T-helper 17 cell (primary cell): ENCODE measurements at places on chromosomes 5 and 9.

DNA sequence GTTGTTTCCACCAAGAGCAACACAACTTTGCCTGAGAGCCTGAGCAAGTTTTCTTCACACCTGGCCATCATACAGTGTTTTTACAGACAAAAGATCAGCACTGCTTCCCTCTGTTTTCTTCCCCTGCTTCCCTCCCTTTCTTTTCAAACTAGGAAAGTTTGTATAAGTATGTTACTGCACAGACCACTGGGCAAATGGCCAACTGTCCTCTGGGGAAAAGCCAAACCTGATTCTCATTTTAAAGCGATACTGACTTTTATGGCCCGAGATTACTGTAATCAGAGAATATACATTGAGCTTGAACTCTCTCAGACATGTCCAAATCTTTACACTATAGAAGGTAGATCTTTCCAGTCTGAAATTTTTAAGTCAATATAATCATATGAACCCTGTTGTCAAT is 415.0 kb downstream of the NFIB start:
- no peak for DNase-seq

GRCh38 chr5:168274406-168274805 is 17.0 kb upstream of the WWC1 start:
- DNase-seq = no peak

GRCh38 chr9:32992595-32993238 is 8.7 kb downstream of the APTX start:
- DNase-seq = no peak

GRCh38 chr9:72486594-72486955 is 34.8 kb upstream of the TMC1 start:
- no peak for DNase-seq

GRCh38 chr5:123294544-123294943 is 128.7 kb downstream of the CEP120 start:
- DNase-seq = no peak

DNA sequence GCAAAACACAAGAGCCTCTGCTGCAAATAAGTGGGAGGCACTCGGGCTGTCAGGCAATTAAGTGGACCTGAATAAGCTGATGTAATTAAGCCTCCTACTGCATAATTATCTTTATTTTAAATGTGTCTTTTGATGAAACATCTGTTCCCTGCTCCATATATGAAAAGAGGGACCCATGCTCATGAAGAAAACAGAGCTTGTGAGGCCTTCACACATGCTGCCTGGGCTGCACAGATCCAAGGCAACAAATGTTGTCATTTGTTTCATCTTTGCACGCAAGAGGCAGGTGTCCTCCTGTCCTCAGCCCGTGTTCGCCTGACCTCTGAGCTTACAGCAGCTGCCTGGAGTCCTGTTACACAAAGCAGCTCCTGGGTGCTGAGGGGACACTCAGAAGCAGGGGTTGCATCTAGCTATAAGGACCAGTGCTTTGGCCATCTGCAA is 381.1 kb downstream of the ZNF608 start:
- no peak for DNase-seq

- DNase-seq = no peak
Observed at GRCh38 chr5:88304356-88304755, 35.7 kb upstream of the TMEM161B start.

GRCh38 chr9:121179930-121180681 is 21.6 kb downstream of the RAB14 start:
- no peak for DNase-seq

DNA sequence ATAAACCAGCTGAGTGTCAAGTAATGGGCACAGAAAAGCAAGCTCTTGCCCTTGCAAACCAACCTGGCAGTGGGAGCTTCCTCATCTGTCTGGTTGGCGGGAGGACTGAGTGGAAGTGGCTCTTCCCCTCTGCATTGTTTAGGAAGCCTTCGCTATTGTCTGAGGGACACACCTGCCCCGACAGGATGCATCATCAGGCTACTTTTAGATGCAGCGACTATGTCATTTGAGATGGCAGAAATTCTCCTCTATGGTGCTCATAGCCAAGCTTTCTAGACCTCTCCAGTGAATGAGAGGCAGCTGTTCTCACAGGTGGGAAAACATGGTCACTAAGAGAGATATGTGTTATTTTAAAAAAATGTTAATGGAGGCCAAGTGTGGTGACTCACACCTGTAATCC is 104.0 kb downstream of the DOCK8 start:
- no peak for DNase-seq

DNA sequence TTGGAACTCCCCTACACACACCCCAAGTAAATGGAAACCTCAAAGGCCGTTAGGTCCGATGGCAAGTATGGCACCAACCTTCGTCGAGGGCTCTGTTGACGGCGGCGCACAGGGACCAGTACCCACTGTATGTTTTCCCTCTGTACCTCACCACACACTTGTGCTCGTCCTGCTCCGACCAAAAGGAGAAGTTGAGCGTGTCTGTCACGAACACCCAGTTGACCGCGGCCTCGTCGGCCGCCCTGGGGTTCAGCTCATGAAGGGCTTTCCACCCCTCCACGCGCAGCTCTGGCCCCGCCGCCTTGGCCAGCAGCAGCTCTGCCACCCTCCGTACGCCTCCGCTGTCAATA is 24.0 kb downstream of the HNRNPK start:
- DNase-seq = no peak

- DNase-seq = peak; percentile 28
Observed at GRCh38 chr5:172450861-172451695, 3.2 kb downstream of the SH3PXD2B start.

GRCh38 chr9:126490871-126491567 is 122.7 kb upstream of the LMX1B start:
- no peak for DNase-seq

DNA sequence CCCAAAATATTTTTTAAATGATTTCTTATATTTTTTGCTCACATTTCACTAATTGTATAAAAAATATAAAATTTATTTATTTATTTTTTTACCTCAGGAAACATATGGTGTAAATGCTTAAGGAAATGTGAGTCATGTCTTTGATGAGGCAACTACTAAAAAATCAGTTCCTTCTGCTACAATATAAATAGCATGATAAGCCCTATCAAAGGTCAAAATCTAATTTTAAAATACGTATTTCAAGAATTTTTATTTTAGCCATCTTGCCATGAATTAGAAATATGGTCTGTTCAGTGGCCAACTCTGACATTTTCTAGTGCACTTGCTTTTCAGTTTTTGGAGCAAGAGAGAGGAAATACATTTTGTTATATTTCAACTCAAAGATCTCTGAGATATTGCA is 50.5 kb downstream of the PDE4D start:
- DNase-seq = no peak

DNA sequence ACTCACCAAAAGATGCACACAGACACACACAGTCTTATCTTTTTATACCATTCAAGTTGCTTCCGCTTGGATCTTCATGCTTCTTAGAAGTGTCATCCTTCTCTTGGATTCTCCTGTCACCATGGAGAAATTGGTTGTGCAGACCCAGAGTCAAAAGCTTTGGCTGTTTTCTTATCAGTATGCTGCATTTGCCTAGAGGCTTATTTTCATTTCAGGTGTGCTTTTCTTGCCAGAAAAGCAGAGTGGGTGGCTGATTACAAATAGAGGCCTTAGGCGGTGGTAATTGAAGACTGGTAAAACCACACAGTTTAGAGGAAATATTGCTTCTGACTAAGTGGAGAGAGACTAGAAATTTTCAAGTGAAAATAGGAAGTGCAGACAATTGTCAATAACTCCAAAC is 70.2 kb upstream of the TLE4 start:
- DNase-seq = no peak

DNA sequence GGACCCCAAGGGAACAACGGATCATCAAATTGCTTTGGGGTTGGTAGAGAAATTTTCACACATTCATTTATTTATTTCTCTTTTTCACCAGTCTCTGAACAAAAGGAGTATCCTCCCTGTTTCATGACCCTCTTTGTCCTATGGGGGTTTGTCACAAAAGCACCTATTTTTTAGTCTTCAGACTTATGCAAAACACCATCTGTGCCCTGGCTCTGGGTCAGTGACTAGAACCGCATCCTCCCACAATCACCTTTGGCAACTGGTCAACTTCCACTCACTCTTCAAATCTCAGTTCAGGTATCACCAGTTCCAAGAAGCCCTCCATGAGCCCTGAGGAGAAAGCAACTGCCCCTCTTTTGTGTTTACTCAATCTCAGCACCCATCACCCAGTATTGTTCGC is 395.7 kb downstream of the CDK5RAP2 start:
- no peak for DNase-seq

DNA sequence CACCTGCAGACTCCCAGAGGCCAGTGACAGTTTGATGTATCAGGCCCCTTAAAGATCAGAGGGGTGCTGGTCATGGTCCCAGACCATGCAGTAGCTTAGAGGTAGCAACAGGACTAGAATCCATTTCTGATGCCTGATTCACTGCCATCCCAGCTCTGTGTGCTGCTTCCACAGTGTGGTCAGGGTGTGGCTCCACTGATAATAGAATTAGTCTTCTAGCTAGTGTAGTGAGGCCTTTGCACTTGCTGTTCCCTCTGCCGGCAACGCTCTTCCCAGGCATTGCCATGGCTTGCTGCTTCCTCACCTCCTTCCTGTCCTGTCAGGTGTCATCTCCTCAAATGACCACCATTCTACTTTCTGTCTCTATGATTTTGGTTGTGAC is 15.8 kb downstream of the PPARGC1B start:
- DNase-seq = no peak

- DNase-seq = no peak
Observed at GRCh38 chr5:141050622-141051520, at the start of gene PCDHB1. Gene PCDHB1, plus strand, starts transcription at chr5:141051374. Its CDS starts 97 bp downstream, at chr5:141051471.

DNA sequence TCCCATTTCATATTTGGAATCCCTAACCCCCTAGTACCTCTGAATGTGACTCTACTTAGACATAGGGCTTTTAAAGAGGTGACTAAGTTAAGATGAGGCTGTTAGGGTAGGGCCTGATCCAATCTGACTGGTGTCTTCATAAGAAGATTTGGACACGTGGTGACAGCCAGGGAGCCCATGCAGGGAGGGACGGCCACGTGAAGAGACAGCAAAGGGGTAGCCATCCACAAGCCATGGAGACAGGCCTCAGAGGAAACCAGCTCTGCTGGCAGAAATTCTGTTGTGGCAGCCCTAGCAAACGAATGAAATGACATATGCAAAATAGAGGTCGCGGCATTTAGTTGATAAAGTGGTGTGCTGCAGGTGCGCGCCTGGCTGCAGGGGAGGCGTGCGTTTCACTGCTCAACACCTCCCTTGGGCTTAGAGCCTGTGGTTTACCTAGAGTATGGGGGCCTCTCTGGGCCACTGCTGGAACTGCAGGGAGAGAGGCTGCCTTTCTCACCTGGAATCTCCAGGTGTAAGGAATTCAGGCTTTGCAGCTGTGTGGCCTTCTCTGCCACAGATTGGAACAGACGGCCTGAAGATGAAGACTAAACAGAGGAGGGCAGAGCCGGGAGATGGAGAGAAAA is 7.1 kb upstream of the AFAP1L1 start:
- DNase-seq = peak; percentile 44

DNA sequence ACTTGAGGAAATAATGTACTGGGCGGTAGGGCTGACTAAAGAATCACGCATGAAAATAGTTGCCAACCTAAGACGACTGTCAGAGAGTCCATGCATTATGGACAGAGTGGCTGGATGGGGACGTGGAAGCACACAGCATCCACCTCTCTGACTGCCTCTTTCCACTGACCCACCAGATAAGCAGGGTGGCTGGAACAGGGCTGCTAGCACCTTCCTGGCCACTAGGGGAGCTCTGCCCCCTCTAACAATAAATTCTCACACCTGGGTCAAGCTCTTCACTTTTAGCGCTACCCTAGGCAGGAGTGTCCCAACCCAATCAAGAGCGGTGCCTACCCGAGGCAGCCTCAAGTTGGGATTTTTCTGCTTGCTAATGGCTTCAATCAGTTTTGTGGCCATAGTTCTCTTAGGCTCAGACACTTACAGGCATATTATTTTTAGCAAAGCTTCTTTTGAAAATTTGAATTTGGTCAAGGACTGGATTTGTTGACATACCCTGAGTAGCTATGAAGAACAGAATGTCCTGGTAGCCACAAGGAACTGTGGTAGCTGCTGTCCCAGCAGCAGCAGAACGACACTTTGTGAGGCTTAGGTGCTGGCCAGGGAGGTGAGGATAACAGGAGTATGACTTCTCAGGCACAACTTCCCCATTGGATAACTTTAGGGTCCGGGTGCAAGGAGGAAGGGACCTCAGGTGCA is 6.9 kb upstream of the TPM2 start:
- DNase-seq = peak; percentile 32

DNA sequence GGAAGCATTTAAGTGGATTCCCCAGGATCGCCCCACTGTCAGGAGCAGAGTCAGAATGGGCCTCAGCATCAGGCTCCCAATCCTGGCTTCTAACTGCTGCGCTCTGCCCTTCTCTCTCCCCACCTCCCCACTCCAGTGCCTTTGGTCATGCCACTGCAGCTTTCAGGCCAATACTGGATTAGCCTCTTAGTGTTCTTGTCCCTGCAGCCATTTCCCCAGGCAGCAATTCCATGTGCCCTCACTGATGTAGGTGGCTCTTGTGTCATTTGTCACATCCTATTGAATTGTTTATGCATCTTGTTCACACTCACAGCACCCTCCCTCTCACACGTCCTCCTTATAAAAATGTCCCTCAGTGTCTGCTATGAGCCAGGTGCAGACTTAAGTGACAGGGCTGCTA is 544.2 kb upstream of the DAP start:
- no peak for DNase-seq

DNA sequence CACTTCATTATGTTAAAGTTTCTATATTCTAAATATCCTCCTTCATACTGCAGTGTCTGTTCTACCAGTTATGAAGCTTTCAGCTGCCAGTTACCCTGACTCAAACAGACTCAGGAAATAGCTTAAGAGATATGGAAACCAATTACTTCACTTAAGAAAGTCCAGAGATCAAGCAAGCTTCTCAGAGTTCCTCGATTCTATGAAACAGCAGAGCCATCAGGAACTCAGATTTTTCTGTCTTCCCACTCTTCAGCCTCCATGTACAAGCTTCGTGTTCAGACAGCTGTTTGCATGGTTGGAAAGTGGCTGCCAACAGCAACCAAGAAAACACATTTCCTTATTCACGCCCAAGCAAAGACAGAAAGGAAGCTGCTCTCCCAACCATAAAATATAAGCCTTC is 216.1 kb downstream of the ACTL7B start:
- DNase-seq = no peak

DNA sequence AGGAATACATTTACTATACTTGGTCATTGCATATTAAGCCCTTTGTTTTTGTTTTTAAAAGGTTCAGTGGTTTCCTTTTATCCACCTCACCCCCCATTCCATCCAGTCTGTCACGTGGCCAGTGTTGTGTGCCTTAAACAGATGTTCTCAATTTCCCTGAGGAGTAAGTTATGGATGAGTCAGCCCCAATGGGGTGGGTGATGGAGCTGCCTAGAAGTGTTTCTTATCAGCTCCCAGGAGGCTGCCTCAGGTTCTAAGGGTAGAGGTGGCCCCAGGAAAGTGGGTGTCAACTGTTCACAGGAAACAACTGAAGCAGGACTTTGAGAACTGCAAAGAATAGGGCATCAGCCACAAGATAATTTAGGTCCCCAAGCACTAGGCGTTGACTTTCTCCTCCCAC is 41.1 kb downstream of the ACTBL2 start:
- no peak for DNase-seq

- DNase-seq = no peak
Observed at GRCh38 chr5:148993283-148993936, 69.5 kb downstream of the SH3TC2 start.
